Mesenteric fat pad (tissue), 1 donor: ENCODE measurements at places on chromosomes 2 and 18. TPM values are rescaled to one million over a fixed set of nuclear protein-coding genes. Genes with fewer than 3 reads are reported as not detected.
A peak's percentile ranks its signal among the peaks of the same experiment; 100 is the strongest.

- no peak for DNase-seq
Observed at GRCh38 chr18:56473400-56474024, 164.9 kb downstream of the TXNL1 start.

DNA sequence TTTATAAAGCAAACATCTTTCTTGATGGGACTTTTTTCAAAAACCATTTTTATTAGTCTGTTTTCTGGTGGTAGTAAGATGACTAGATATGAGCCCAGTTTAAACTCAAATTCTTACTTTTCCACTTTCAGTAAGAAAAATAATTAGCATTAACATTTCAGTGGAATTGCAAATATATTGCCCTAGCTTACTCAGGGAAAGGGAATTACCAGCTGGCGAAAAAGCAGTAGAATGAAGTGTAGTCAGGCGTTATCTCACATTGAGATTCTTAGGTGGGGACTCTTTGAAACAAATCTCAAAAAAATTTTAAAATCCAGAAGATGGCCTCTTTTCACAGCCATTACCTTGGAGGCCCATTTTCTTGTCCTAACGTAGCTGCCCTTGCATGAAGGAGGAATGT is 65.8 kb downstream of the CRIM1 start:
- no peak for DNase-seq

- peak; percentile 69 for DNase-seq
Observed at GRCh38 chr2:241014764-241015163, 16.3 kb downstream of the SNED1 start.

GRCh38 chr2:217568289-217568971 is 434.4 kb downstream of the TNS1 start:
- DNase-seq = no peak

DNA sequence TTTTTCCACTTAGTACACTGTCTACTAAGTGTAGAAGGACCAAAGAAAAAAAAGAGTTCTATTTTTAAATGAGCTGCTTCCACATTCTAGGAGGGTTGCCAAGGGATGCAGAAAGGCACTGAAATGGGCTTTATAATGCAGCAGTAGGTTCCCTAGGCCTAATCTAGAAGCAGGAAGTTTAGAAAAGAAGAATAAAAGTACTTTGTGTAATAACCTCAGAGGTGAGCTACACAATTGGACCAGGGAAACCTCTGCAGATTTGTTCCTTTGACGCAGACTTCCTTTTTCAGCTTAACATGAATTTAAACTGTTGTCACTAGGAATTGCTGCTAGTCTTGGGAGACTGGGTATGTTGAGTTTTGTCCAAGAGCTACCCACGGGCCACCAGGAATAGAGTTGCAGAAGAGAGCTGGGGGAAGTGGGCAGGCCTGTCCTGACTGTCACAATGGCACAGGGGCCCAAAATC is 34.6 kb upstream of the RAB1A start:
- DNase-seq = no peak

GRCh38 chr2:216205486-216205885 is 96.3 kb downstream of the XRCC5 start:
- no peak for DNase-seq

- no peak for DNase-seq
Observed at GRCh38 chr2:221529943-221530652, 42.0 kb downstream of the EPHA4 start.

GRCh38 chr2:172735582-172736423 is at the start of gene RAPGEF4:
TSS of gene RAPGEF4 (plus strand) at chr2:172735845. CDS start at chr2:172735984, 139 bp downstream.
- no peak for DNase-seq

GRCh38 chr18:35818353-35818667 is 154.2 kb upstream of the RMP24 start:
- DNase-seq = no peak

- no peak for DNase-seq
Observed at GRCh38 chr2:56299171-56299691, 115.4 kb downstream of the CCDC85A start.

- DNase-seq = peak; percentile 59
Observed at GRCh38 chr2:98899041-98899702, 36.9 kb downstream of the CRACDL start.

GRCh38 chr2:168378960-168379669 is 77.0 kb upstream of the CERS6 start:
- DNase-seq = no peak

GRCh38 chr2:31363956-31364750 is 50.4 kb downstream of the XDH start:
- DNase-seq = no peak

DNA sequence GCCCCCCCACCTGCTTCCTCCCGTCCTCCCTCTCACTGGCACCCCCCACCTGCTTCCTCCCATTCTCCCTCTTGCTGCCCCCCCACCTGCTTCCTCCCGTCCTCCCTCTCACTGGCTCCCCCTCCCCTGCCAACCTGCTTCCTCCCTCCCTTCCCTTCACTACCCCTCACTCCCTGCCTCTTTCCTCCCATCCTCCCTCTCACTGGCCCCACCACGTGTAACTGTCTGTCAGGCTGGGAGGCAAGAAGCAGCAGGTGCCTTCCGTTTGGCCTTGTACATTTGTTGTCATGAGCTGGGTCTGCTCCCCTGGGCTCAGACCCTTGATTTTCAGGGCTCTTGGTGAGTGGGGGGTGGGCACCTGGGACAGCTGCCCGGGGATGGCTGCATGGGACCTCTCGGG is 19.1 kb downstream of the RTP5 start:
- DNase-seq = no peak

GRCh38 chr2:30708491-30709290 is 98.6 kb downstream of the CAPN13 start:
- DNase-seq = peak; percentile 79

DNA sequence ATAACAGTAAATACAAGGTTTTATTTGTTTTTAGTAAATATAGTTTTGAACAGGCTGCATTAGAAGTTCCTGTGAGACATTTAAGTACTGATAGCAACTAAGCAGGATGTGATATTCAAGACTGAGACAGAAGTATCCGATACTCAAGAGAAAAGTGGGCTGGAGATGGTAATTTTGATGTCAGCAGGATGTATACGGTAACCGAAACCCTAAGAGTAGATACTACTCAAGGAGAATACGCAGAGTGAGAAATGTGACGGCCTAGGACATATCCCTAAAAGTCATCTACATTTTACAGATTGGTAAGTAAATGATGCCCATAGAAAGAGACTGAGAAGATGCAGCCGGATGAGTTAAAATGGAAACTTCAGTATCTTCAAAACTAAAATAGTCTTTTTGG is 115.4 kb downstream of the GORASP2 start:
- no peak for DNase-seq

DNA sequence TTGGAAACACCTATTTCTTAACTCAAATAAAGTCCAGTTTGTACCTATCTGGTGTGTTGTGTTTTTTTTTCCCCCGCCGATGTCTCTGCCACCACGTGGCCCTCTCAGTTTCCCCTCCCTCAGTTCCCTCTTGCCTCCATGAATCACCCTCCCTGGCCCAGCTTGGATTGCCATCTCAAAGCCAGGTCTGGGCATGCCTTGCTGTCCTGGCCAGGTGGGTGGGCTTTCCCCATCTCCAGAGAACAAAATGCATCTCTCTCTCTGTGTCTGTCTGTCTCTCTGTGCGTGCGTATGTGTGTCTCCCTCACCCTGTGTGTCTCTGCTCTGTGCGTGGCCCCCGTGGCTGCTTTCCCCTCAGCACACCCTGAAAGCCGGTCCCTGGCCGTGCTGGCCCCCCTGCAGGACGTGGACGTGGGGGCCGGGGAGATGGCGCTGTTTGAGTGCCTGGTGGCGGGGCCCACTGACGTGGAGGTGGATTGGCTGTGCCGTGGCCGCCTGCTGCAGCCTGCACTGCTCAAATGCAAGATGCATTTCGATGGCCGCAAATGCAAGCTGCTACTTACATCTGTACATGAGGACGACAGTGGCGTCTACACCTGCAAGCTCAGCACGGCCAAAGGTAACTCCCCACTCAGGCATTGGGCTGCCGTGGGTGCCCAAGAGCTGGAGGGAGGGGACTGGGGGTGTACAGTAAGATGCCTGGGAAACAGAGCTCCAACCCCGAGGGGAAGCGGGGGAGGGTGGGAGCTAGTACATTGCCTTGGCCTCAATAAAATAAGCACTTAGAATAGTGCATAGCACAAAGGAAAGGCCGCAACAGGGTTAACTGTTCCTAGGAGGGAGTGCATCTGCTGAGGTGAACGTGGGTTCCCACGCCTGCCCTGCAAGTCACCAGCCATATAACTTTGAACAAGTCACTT is 31.6 kb upstream of the GMPPA start:
- no peak for DNase-seq

DNA sequence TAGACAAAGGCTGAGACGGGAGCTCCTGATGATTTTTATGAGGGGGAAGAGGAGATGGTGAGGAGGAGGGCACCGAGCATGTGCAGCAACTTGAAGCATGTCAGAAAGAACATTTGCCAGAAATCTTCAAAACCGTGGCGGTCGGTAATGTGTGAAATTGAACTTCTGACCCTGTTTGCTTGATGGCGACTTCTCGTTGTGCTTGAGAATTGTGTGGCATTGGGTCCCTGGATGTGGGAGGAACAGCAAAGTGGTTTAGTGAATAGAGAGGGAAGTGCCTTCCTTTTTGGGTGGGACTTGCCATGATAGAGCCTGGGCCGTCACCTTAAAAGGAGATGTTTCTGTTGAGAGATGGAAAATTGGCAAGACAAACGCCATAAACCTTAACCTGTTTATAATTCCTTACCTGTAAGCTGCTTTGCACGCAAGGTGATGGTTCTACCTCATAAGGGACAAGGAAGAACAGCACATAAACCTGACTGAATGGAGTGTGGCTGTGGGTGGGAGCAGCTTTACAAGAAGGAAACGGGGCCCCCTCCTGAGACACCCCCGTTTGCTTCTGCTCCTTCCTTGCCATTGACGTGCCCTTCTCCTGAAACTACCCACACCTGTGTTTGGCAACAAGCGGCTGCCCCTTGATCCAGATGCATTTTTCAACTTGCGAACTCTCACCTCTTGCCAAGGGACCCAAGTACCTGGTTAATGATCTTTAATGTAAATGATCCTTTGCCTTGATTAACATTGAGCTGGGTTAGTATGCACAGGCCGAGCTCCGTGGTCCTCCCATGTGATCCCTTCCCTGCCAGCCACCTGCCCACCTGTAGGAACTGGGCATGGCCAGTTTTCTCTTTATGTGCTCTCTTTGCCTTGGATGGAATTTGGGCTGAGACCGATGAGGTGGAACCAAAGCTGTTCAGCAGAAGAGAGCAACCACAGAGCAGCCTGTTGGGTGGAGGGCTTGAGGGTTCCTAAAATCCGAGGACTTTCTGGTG is 153.2 kb downstream of the NEDD4L start:
- no peak for DNase-seq

- DNase-seq = no peak
Observed at GRCh38 chr18:52615943-52616342, 275.9 kb downstream of the DCC start.

DNA sequence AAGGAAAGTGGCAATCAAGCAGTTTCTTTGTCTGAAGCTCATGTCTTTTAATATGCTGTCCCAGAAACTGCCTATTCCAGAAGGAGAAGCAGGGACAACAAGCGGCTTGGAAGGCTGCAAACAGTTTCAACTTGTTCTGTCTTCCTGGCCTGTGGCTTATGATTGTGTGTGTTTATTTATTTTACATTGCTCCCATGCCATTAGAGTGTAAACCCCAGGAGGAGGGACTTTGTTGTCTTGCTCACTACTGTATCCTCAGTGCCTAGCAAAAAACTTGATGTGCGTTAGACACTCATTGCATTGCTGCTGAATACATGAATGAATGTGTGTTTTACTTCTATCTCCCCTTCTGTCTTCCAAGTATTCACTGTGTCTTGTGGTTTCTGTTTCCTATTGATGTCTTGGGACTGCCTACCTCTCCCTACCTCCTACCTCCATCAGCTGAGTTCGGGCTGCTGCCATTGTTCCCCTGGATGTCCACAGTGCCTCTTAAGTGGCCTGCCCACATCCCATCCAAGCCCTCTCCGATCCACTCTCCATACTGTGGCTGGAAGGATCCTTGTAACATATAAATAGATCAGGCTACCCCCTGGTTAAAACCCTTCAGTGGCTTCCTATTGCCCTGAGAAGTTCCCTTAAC is 261.4 kb downstream of the DYSF start:
- peak; percentile 62 for DNase-seq

SPATA3 gene
- not detected for total RNA-seq

TRMT61B gene
- total RNA-seq = 10.9 TPM

CCDC68 gene
- 6.0 TPM for total RNA-seq

TNS1 gene
- 449 TPM for total RNA-seq

STAMBP gene
- 25.6 TPM for total RNA-seq

C2orf78 gene
- not detected for total RNA-seq

PKP4 gene
- total RNA-seq = 42.4 TPM

ALPG gene
- not detected for total RNA-seq

VIL1 gene
- total RNA-seq = 0.55 TPM

AGBL5 gene
- total RNA-seq = 20.3 TPM
